ENCODE measurements at places on chromosomes 6 and 20. TPM values are rescaled to one million over a fixed set of nuclear protein-coding genes. Genes with fewer than 3 reads are reported as not detected.

DNA sequence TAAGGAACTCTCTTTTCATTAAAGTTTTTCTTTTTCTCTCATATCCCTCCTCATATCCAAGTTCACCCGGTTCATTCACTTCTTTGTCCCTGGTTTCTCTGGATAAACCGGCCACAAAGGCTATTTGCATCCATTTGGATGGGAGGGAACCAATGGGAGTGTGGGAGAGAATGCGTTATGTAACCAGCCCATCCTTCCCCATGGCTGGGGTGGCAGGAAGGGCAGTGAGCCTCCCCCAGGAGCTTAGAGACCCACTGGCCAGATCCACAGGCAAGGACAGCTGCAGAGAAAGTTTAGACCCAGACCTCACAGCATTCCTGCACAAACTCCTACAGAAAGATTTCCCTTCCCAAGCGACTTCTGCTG is 10.7 kb downstream of the CASS4 start:
- no peak for DNase-seq

Gene PAX1
- not detected for total RNA-seq

Gene TRDN
- not detected for total RNA-seq

GRCh38 chr6:142756215-142756630 is 188.8 kb downstream of the HIVEP2 start:
- DNase-seq = no peak

DNA sequence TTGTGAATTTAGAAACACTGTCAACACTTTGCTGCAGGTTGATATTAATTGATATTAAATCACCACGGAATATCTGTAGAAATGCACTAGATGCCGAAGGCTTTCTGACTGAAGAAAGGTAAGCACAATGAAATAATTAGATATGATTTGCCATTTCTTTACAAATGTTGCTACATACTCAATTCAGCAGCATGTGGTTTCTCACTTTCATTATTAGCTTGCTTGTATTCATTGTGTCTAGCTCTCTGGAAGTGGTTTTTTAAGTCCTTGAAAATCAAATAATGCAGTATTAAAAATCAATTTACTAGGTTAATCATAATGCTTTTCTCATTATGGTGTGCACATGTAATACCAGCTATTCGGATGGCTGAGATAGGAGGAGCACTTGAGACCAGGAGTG is 231.3 kb upstream of the MARCKS start:
- DNase-seq = no peak

Gene MAP7
- total RNA-seq = 0.66 TPM

DNA sequence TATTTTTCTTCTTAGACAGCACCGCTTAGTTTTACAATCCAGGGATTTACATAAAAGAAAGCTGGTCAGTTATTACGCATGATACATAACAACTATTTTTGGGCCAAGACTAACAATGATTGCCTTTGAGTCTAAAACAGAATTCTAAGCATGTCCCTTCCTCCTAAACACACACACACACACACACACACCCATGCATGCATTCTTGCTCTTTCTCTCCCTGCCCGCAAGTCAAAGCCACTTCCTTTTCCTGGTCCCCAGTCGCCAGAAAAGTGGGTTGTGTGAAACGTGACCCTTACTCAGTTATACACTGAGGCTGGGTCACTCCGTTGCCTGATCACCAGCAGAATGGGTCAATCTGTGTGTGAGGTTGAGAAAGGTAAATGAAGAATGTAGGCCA is 31.4 kb downstream of the FYN start:
- no peak for DNase-seq

DNA sequence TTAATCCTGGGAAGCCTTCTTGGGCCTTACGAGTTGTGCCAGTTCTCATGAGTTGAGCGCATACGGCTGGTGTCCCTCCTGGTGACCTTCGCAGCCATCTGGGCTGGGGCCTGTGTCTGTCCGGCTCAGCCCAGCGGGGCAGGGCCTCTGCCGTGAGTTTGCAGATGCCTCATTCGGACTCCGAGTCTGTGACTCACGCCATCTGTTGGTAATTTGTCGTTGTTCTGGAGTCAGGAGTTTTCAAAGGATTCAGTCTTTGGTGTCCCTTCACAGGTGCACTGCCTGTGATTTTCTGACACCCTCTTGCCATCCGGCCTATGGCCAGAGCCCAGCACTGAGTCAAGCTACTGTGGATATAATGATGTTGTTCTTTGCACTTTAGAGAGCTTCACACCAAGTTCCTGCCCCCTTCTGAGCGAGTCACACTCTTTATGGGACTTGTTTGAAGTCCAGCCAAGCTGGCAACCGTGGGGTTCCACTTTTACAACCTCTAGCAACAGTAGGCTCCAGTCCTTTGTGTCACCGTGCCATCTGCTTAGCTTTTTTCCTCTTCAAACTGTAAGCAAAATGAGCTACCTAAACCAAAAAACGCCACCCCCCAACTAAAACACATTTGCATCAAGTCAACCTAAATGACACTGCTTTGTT is 175.6 kb downstream of the AIG1 start:
- no peak for DNase-seq

DNA sequence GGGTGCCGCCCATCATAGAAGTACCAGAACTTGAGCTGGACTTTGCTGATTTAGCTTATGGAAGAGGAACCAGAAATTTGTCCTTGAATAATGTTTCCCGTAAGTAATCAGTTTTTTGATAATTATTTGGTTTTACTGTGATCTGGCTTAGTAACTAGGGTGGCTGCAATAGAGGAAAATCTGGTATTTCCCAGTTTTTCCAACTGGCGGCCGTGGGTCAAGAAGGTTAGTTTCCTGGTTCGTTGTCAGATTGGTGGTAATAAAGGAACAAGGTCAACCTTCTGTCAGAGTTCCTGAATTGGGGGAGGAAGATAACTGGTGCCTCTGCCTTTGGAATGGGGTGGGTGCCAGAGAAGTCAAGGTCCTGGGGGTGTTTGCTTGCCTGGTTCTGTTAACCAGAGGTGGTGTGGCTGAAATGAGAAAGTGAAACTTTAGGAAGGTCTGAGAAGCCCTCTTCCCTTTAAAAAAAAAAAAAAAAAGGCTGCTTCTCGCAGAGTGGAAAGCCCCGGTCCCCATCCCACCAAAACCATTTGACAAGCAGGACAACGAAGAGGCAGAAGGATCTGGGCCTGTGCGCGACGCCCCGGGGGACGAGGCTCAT is at the start of gene CALHM6:
Gene CALHM6, plus strand, starts transcription at position 45 of the 601 bp plus-strand sequence. Its CDS starts 555 bp downstream, at position 600.
- no peak for DNase-seq

GRCh38 chr6:157314705-157315321 is 8.5 kb downstream of the TMEM242 start:
- DNase-seq = no peak

GRCh38 chr6:156686301-156686994 is 90.7 kb upstream of the ARID1B start:
- no peak for DNase-seq

Gene TGM3
- total RNA-seq = not detected

- no peak for DNase-seq
Measured at GRCh38 chr20:43824309-43825050, 90.2 kb upstream of the TOX2 start.

DNA sequence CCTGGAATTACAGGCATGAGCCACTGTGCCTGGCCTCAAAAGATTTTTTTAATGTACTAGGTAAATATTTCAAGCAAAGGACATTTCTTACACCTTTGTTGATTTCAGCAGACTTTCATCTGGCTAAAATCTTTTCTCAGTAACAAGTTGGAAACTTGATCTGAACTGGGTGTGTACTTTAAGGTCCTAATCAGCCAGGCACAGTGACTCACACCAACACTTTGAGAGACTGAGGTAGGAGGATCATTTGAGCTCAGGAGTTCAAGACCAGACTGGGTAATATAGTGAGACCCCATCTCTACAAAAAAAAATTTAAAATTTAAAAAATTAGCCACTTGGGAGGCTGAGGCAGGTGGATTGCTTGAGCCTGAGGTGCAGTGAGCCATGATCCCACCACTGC is 7.0 kb upstream of the RALGAPA2 start:
- DNase-seq = no peak

DNA sequence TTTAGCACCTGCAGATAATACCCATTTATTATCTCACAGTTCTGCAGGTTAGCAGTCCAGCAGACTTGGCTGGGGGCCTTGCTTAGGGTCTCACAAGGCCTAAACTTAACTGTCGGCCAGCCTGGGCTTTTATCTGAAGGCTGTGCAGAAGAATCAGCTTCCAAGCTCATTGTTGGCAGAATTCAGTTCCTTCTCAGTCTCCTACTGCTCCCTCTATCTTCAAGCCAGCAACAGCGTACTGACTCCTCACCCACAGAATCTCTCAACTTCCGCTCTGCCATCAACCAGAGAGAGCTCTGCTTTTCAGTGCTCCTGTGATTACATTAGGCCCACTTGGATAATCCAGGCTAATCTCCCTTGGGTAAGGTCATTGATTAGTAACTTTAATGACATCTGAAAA is 30.2 kb upstream of the NHSL1 start:
- no peak for DNase-seq

GRCh38 chr6:104134876-104135275 is 724.8 kb downstream of the HACE1 start:
- DNase-seq = no peak

Gene SLC12A5
- 0.07 TPM for total RNA-seq

DNA sequence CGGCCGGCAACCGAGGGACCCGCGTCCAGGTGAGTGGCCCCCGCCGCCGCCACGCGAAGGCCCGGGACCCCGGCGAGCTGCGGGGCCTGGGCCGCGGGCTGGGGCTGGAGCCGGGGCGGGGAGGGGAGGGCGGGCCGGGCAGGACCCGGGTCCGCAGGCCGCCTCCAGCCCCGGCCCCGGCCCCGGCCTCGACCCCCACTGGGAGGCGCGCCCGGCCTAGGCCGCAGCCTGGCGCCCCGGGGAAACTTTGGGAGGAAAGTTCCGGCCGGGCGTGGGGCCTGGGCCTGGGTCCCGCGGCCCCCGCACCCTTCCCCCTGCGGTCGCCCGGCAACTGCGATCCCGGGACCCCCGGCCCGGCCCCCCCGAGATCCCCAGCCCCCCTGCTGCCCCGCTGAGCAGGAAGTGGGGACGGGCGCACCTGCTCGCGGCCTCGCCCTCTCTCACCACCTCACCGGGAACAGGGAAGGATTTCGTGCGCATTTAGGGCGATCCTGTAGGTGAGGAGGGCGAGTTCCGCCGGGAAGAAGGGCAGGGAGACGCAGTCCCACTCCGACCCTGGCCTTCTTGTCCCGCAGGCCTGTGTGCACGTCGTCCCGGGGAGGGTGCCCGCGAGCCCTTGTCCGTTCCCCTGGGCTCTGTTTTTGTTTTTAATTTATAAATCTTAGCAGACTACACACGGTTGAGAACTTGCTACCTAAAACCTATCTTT is 402 bp downstream of the OSBPL2 start:
- no peak for DNase-seq

- DNase-seq = peak; percentile 40
Measured at GRCh38 chr6:37524025-37524969, 24.6 kb upstream of the CCDC167 start.

DNA sequence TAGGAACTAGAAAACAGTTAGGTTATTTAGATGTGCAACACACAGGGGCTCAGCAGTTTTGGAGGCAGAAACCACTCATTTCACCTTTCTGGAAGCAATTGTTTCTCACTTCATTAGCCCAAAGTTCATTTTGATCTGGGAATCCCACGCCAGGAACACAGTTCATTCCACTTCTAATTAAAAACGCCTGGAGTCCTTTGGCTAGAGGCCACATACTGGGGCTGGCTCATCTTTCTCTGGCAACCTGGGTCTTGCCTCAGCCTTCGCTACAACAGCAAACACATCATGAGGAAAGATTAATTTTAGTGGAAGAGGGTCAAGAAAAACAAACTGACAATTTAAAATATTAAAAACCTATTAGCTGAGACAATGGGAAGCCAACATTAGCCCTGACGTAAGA is 69.7 kb downstream of the RFPL4B start:
- no peak for DNase-seq

Gene ZNF831
- total RNA-seq = not detected

Gene MYO6
- 25.2 TPM for total RNA-seq

- DNase-seq = no peak
Measured at GRCh38 chr6:14270925-14271788, 153.6 kb downstream of the CD83 start.

Measured in pulmonary artery endothelial cell (primary cell).